ENCODE measurements at places on chromosomes 4 and X.

GRCh38 chr4:119149110-119149509, 13.5 kb downstream of the MYOZ2 start:
- no peak for DNase-seq

DNA sequence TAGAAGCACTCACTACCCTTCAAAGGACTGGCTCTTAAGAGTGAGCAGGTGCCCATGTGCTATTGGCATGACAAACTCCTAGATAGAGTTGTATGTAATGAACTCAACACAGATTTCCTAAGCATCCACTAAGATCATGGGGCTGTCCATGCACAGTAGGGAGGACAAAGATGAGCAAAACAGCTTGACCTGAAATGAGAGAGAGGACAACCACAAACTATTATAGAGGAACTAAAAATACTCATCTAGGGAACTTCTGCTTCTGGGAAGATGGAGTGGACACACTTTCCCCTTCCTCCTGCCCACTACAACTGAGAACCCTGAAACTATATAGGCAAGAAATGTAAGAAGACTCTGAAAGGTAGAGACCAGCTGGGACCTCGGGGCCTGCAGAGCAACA, 20.8 kb upstream of the TMEM128 start:
- no peak for DNase-seq

DNA sequence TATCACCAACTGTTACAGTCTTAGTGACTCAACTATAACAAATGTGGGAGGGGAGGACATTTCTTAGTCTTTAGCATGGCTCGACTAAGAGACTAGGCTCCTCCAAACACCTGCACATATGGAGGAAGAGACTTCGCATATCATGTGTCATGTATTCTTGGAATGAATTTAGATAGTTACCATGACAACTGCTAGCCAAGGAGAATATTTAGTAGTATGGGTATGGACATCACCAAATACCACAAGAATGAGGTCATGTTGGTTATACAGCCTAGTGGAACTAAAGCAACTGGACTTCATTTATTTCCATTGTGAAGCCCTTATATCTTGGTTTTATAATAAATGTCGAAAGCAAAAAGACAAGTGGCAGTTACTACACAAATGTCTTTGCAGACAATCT, 512.3 kb downstream of the CFAP47 start:
- peak; percentile 16 for DNase-seq

- DNase-seq = no peak
Observed at GRCh38 chr4:8247047-8247930, 22.3 kb upstream of the HTRA3 start.

DNA sequence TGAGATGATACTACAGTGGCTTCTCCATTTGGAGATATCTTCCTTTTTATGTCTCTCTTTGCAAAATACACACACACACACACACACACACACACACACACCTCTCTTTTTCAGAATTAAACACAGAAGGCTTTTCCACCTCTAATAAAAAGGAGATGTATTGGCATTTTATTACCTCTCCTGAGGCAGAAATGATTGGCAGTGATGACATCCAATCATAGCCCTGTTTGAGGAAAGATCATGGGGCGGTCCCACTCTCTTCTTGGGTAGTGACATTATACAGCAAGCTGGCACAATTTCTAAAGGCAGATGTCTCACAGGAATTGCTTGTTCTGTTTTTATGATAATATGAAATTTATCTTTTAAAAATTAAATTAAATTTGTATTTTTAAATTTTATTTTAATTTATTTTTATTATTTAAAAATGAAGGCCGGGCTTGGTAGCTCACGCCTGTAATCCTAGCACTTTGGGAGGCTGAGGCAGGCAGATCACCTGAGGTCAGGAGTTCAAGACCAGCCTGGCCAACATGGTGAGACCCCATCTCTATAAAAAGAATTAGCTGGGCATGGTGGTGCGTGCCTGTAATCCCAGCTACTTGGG, 15.6 kb downstream of the CHRNA9 start:
- DNase-seq = no peak

DNA sequence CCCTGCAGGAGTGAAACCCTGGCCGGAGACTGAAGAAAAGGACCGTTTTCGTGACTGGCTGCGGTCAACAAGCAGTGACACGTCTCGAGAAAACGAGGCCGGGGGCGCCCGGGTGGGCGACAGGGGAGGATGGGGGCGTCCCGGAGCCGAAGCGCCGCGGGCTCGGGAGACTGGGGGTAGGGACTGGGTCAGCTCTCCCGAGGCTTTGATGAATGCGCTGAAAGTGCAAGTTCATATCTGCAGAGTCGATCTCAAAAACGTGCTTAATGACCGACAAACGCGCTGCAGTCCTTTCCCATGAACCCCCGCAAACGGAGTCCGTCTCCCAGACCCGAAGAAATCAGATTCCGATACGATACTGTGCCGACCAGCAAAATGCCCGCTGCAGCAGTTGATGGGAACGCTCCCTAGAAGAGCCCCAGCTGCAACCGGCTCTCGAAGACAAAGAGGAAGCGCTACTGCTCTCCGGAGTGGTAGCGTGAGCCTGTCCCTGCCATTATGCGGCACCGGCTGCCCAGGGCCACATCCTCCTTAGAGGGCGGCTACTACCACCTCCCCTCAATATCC, 806 bp upstream of the CD99L2 start:
- no peak for DNase-seq

- no peak for DNase-seq
Observed at GRCh38 chr4:126705266-126705665, 927.5 kb upstream of the INTU start.

- DNase-seq = no peak
Observed at GRCh38 chrX:115504167-115504566, 56.8 kb upstream of the PLS3 start.

DNA sequence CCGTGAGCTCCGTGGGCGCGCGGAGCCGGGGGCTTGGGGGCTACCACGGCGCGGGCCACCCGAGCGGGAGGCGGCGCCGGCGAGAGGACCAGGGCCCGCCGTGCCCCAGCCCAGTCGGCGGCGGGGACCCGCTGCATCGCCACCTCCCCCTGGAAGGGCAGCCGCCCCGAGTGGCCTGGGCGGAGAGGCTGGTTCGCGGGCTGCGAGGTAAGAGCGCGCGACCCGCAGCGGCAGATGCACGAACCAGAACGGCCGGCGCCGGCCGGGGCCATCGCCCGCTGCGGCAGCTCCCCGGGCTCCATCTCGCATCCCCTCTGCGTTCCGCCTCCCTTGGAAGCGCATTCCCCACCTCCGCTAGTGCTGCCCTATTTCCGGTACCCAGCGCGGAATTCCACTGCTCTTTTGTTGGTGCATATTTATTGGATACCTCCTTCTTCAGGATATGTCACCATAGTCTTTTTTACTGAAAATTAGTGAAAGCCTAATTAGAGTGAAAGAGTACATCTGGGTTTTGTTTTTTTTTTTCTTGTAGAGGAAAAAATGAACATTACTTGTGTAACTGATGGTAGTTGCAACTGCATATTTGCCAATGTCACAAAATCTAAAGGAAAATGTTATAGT, 797 bp downstream of the PKD2 start:
- DNase-seq = peak; percentile 45

DNA sequence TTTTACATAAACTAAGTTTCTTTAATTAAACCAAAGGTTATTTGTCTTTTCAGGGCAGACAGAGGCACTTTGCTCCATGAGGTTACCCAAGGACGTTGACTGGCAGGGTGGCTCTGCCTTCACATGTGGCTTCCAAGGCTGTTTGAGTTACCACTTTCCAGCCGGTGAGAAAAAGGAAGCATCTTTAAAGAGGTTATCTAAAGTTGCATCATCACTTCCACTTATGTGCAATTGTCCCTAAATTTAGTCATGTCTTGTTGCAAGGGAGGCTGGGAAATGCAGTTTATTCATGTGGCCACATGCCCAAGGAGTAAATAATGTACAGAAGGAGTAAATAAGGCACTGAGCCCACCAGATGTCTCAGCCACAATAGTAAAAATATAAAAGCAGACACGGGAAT, 29.0 kb upstream of the RAP1GDS1 start:
- no peak for DNase-seq

GRCh38 chrX:133384454-133384853, 30.8 kb downstream of the GPC4 start:
- no peak for DNase-seq

DNA sequence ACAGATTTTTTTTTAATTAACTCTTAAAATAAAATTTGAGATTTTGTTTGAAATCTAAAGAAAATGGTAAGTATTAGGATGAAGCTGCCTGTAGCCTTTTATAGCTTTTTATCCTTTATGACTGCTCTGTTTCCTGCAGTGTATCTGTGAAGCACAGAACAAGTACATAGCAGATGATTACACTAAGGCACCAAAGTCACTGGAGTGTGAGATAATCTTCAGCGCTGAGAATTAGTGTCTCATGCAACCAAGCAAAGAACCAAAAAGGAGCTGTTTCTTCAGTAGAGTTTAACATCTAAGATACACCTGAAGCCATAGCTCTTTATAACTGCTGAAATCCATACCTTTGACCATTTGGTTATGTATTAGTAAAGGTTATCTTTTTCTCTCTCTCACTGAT, 1989.8 kb upstream of the PCDH10 start:
- no peak for DNase-seq

DNA sequence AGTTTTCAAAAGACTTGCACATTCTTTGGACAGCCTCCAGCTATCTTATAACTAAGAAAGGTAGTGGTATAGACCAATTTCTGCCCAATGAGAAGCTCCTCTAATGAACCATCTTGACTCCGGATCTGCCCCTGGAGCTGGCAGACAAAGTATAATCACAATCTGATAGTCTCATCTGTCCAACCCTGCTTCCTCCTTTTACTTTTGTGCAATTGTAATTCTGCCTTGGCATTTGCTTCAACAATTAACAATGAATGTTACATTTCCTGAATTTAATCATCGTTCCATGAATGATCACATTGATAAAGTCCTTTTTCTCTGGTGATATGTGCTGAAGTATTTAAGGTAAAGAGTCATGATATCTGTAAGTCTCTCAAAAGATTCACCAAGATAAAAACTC, 27.8 kb downstream of the FRYL start:
- no peak for DNase-seq

DNA sequence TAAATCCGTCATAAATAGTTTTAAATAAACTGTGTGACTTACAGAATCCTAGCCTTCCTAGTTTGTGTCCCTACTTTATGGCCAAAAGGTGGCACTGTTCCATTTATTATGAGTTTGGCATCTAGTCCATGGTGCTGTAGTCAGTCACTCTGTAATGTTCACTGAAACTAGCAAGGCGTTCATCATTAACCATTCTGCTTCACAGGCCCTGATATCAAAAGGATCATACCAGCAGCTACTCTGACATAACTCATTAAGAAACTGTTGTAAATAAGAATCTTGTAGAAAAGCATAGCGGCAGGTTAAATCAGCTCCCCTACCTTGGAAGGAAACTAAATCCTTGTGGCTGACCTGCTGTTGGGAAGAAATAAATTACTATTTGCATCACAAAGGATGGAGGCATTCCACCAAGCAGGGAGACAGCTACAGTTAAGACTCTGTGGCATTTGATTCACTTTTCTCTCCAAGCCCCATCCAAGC, 919.6 kb upstream of the DIAPH2 start:
- peak; percentile 15 for DNase-seq

DNA sequence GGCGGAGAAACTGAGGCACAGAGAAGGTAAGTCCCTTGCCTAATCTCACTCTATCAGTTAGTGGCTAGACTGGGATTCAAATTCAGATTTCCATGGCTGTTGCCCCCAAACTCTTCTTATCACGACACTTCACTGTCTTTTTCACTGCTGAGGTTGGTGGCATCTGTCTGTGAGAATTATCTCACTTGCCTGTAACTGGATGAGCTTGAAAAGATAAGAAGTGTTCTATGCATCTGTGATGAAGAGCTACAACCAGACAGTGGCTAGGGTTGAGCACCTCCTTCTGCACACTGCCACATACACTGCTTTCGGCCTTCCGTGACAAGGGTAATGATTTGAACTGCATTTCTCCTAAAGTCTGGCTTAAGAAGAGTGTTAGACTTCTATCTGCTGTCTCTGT, 107.9 kb upstream of the TEX13D start:
- DNase-seq = no peak

GRCh38 chr4:151048913-151049312, 33.8 kb upstream of the LRBA start:
- no peak for DNase-seq

- DNase-seq = no peak
Observed at GRCh38 chrX:67635424-67635823, 91.6 kb downstream of the AR start.

DNA sequence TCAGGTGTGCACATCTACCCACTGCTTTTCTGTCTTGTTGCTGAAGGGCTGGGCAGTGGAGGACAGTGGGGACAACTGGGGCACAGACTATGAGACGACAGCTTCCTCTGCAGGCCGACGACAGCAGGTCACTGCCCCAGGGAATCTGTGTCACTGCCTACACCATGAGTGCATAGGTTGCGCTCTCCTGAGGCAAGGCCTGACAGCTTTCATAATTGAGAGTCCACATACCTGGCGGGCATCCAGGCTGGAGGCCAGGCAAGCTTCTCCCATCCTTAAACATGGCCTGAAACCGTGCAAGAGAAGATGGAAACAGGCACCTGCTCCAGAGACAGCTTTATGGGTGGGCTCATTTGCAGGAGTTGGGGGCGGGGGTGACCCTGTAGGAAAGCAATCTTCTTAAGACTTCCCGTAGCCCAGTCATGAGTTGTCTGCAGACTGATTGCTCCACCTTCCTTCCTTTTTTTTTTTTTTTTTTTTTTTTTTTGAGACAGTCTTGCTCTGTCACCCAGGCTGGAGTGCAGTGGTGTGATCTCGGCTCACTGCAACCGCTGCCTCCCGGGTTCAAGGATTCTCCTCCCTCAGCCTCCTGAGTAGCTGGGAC, 2.9 kb downstream of the ANOS1 start:
- DNase-seq = no peak

- no peak for DNase-seq
Observed at GRCh38 chrX:66130469-66130868, 33.6 kb upstream of the HEPH start.

DNA sequence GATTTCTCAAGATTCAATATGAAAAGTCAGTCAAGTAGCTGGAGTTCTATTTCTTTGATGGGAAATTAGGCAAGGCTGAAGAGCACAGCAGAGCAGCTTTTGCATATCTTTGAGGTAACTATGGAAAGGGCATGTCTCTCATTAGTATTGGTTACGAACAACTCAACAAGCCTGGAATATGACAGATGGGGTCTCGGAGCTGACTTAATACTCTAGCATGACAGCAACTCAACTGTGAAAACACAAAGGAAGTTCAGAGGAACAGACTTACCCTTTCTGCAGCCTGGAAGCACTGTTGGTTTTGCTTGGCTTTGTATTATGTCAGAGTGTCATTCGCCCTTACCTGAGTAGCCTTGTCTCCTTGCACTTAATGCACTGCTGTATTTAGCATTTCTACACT, 79.9 kb upstream of the AADAT start:
- DNase-seq = no peak

GRCh38 chr4:183772361-183772760, 113.3 kb downstream of the TRAPPC11 start:
- no peak for DNase-seq

GRCh38 chr4:176920694-176921093, 128.0 kb upstream of the VEGFC start:
- DNase-seq = no peak

GRCh38 chr4:139115226-139115625, 61.8 kb downstream of the ELF2 start:
- DNase-seq = no peak
